Omental fat pad (tissue), 4 donors: ENCODE measurements at places on chromosomes 2 and 18. TPM values are rescaled to one million over a fixed set of nuclear protein-coding genes. Genes with fewer than 3 reads are reported as not detected.

DNA sequence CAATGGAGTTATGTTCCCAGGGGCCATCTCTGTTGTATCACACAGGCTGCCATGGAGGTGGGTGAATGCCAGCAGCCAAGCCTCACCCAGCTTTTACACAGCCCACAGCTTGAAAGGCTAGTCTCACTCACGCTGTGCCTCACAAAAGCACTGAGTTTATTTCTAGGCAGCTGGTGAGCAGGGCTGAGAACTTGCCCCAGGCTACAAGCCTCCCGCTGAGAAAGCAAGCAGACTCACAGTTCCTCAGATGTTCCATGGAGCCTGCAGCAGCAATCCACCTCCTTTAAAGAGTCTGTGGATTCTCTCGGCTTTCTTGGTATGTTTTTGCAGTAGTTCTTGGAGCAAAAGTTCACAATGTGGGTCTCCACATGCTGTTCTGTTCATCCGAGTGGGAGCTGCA is 40.9 kb upstream of the ALKAL2 start:
- no peak for DNase-seq

ANKRD29 gene
- total RNA-seq = 22.3 TPM

DNA sequence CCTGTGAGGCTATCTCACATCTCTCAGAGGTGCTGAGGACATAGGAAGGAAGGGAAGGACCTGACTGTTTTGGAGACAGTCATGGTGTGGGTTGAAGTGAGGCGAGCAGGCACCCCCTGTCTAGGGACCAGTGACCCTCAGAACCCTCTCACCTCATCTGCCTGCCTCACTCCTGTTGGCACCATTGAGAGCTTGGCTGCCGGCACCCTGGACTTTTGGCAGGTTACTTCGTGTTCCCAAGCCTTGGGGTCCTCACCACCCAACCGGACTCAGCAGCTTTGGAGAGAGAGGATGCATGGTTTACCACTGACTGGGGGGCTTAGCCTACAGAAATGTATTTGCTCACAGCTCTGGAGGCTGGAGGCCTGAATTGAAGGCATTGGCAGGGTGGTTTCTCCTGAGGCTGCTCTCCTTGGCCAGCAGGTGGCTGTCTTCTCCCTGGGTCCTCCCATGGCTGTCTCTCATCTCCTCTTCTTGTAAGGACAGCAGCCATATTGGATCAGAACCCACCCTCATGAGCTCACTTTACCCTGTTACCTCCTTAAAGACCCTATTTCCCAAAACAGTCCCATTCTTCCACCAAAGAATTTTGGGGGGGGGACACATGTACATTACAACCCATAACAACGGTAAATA is 142.0 kb downstream of the TSN start:
- no peak for DNase-seq

- no peak for DNase-seq
Observed at GRCh38 chr2:170723446-170723958, 8.4 kb downstream of the SP5 start.

- DNase-seq = no peak
Observed at GRCh38 chr2:230954746-230955145, 29.7 kb upstream of the GPR55 start.

GRCh38 chr2:47558116-47558767 is 155.3 kb downstream of the MSH2 start:
- no peak for DNase-seq

DNA sequence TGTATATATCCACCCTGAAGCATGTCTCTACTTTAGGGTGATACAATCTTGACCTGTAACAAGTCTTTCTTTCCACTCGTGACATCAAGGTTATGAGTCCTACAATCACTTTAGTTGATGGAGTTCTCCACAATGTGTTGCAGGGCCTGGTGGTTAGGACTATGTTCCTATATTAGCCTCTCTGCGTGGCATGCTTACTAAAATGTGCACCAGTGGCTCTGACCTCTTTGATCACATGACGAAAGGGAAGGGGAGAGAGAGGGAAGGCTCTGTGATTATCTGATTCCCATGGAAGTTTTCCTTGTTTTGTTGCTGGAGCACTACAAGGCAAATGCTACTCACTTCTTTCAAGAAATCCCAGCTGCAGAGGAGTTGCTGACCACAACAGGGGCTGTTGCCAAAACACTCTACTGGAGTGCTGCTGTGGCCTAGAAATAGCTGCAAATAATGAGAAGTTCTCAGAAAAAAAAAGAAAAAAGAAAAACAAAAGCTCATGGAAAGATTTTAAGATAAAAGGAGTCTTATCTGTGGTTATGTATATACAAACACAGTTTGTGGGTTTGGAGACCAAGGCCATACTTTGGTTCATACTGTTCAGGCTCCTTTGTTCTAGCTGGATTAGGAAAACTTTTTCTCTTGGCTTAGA is 272.8 kb upstream of the MMADHC start:
- DNase-seq = no peak

DNA sequence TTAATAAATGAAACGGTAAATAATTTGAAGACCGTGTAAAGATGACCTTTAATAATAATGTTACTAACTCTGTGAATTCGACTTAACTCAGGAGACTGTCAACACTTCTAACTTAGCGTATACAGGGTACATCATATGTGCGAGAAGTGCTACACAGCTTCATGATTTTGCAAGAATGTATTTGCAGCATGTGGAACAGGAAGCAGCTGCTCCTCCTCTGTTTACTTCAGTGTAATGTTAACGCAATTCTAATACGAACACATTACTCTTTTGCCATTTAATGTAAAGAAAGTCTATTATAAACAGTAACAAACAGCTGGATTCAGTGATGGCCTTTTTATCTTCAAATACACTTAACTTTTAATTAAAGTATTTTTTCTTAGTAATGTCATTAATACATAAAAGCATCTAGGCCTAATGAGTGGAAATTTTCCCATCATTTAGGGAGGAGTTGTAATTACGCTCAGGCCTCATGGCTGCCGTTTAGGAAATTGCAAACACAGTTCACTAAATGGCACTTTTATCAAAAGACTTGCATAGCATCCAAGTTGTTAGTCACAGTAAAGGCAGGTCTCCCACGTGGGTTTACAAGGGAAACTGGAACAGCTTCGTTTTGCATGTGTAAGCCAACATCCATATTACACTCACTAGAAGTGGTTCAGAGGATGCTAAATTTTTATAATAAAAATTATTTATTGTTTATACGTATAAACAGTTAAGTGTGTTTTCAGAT is 635.7 kb downstream of the FBXO15 start:
- no peak for DNase-seq

- no peak for DNase-seq
Observed at GRCh38 chr2:111042261-111042660, 78.5 kb upstream of the BCL2L11 start.

DNA sequence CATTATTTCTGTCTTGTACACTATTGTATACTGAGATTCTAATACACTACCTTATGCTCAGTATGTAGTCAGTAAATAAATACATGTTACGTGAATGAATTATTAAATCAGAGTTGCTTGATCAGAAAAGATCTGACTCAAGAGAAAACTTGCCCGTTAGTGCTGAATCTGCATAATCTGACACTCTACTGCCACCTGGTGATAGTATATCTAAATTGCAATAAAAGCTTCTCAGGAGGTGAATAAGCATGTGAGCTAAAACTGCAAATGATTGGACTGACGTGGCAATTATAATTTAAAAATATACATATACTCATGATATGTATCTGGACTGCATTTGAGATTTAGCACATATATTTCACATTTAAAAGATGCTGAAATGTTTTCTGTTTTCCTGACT is 70.4 kb downstream of the KIAA1328 start:
- no peak for DNase-seq

DNA sequence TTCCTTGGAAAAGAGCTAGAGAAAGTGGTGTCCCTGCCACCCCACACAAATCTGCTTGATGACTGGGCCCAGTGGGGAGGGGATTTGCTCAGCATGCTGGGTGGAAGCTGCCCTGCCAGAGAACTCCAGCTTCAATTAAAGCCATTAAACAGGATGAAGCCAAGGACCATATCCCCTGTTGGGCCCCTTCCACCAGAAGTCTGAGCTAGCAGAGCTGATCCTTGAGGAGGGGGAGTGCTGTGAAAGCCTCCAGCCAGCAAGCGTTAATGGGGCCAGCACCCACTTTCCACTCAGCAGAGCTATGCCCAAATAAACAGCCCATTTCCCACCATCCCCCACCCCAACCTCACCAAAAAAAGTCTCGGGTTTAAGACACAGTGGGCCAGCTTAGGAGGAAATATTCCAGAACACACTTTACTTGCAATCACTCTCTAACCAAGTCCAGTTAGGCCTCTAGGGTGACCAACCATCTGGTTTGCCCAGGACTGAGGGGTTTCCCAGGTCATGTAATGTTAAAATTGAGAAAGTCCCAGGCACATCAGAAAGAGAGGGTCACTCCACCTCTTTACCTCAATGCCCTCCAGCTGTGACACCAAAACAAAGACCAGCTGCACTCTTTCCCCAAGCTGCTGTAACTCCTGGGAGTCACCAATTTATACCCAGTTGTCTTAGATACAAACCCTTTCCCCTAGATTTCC is 132.3 kb downstream of the FOXI3 start:
- no peak for DNase-seq

GRCh38 chr2:217063238-217063755 is 203.4 kb upstream of the TNP1 start:
- DNase-seq = no peak

ODC1 gene
- 73.3 TPM for total RNA-seq

- DNase-seq = no peak
Observed at GRCh38 chr2:134716721-134717243, 2.0 kb downstream of the TMEM163 start.

DNA sequence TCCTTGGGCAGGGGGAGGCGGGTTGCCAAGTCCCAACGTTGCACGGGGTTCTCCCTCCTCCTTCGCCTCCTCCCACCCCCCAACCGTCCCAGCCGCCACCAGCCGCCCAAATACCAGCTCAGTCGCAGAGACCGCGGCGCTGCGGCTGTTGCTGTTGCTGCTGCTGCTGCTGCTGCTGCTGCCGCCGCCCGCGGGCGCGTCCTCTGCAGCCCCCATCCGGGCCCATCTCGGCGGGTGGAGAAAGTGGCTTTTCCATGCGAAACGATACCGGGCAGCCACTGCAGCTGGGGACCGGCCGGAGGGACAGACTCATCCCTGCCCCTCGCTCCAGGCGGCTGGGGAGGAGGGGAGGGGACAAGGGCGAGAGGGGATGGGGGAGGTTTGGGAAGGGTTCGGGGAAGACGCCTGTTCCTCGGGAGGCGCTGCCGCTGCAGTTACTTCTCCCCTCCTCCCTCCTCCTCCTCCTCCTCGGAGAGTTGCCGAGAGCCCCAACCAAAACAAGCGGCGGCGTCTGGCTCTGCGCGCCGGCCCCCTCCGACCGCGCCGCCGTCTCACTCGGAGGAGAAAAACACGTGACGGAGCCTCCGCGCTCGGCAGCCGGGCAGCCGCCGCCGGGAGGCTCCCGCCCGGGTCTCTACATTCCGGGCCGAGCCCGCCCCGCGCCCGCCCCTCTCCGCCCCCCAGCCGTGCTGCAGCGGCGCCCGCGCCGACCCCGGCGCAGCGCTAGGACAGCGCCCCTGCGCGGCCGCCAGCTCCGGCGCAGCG is at the start of gene IRS1:
Gene IRS1 (minus strand): TSS at position 610 of the 765 bp plus-strand sequence. CDS start 1,082 bp downstream, outside the sequence.
- no peak for DNase-seq

- DNase-seq = no peak
Observed at GRCh38 chr2:200797242-200797770, 14.4 kb upstream of the BZW1 start.

DNA sequence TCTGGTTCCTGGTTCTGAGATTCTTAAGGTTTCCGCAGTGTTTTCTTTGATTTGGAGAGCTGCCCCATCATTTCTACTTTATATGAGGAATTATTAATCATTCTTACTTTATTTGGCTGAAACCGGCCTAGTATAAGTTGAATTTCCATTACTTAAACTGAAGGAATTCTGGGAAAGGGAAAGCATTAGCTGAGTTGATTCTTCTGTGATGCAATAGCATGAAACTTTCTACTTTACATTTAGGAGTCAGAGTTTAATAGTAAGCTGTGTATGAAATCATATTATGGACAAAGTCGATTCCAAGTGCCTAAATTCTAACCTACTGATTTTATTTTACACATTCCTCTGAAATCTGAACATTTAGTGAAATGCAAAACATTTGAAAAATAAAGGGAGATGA is 1269.7 kb upstream of the ZEB2 start:
- no peak for DNase-seq

KHK gene
- 2.5 TPM for total RNA-seq

- DNase-seq = no peak
Observed at GRCh38 chr18:59769129-59769865, 72.1 kb upstream of the CCBE1 start.

DNA sequence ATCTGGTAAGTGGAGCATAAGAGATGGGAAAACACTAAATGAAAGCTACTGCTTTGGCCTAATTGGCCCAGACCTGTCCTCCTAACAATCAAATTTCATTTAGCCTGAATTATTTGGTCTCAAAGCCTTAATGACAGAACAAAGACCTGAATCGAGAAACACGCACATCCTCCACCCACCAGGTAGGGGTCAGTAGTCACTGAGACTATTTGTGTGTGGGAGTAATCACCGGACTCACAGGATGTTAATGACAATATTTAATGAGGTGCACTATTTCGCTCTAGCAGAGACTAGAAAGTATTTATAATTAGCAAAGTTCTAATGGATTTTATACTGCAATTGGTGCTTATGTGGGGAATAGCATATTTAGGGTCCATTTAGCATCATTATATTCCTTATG is 68.1 kb downstream of the RBM43 start:
- DNase-seq = no peak

GRCh38 chr18:30763902-30764350 is 278.6 kb downstream of the DSC3 start:
- DNase-seq = no peak

DNA sequence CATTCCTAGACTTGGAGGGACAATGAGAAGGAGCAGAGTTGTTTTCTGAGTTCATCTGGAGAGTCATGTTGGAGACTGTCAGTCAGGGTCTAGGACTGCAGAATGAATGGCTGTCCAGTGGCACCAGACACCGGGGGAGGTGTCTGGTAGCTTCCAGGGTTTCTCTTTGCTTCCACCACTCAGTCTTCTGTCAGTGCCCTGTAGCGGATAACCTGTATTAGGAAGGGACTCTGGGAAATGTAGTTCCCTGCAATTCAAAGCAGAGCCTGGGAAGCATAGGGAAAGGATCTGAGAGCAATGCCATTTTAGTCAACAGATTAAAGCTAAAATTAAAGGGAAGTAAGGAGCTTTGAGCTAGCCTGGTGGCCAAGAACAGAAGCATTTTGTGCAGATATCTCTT is 257.9 kb downstream of the THSD7B start:
- DNase-seq = no peak

DNA sequence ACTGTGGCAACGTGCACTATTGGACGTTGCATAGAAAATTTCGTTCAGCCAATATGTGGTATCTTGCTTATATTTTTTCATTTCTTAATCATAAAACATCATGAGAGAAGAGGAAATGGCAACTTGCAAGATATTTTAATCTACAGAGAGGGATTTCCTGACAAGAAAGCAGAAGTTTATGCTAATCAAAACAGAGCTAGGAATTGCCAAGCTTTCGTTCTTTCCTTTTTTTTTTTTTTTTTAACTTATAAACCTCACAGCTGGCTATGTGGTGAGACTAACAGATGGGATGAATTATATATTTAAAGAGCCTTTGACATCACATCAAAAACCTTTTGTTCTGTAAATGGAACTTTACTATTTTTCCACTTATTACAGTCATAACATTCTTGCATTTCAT is 1136.9 kb upstream of the TMEFF2 start:
- no peak for DNase-seq

GRCh38 chr2:72744049-72744448 is 81.8 kb downstream of the EXOC6B start:
- no peak for DNase-seq
